IPS-NIHi11 (cell line): ENCODE measurements at places on chromosomes 16 and 17.

DNA sequence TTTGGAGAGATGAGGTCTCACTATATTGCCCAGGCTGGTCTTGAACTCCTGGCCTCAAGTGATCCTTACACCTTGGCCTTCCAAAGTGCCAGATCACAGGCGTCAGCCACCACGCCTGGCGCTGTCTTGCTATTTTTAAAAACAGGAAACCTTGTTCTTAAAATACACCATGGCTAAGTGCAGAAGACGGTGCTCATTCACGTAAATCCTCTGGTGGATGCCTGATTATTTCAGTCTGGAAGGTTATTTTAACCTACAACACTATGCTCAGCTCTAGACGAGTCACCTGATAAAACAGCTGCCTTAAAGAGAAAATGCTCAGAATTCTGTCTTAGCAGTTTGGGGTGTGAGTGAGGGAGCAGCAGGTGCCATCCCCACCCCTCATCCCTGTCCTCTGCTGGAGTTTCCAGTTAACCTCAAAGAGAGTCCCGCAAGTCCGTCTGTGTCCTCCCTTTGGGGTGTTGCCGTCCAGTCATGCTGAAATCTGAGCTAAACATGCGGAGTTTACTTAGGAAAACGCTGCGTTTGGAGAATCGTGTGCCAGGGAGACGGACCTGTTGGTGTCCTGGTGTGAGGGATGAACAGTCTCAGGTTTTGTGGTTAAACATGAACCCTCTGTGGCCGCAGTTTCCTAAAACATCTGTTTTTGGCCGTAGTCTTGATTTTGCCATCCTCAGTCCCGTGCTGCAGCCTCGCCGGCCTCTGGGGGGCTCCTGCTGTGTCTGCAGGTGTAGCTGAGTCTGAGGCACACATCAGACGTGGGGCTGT is 17.1 kb downstream of the SPG7 start:
- no peak for DNase-seq

GRCh38 chr16:65608455-65608854 is 486.6 kb upstream of the CDH11 start:
- no peak for DNase-seq

DNA sequence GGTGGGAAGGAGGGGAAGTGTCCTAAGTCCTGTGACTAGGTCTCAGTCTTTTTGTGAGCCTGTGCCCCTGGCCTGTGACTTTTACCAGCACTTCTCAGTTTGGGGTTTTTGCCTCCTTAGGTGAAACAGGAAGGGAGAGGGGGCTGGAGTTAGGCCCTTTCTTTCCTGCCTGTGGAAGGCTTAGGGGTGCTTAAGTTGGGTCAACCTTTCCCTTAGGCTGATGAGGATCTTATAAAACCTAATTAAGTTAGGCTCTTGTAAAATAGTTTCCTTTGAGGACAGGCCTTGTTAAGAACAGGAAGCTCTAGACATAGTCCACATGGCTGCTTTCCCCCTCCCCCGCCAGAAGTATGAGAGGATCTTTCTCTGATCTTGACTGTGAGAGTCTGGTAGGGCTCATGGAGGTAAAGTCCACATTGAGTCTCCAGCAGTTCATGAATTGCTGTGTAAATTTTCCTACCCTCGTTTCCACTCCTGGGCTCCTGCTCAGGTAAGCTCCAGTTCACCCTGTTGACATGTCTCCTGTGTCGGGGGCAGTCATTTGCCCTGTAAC is 17.0 kb upstream of the DNASE1 start:
- no peak for DNase-seq

- DNase-seq, result no peak
Observed at GRCh38 chr17:35051579-35052240, 11.8 kb downstream of the RFFL start.

DNA sequence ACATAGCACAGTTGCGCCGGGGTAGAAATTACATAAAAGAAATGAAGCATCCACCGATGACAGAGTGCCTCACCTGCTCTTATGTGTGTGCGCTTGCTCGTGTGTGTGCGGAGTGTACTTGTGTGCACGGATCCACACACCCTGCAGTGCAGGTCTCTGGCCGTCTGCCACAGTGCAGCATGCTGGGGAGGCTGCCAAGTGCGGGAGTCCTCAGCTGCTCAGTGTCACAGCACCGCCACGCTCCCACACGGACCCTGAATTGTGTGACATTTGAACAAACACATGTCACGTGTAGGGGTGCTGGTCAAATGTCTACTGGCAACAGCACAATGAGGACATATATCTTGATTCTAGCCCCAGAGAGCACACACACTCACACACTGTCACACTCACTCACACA is 243.0 kb upstream of the MYOCD start:
- no peak for DNase-seq

- DNase-seq, result no peak
Observed at GRCh38 chr16:19672378-19672777, 45.6 kb downstream of the KNOP1 start.

GRCh38 chr16:83799336-83799735 is 8.4 kb upstream of the HSBP1 start:
- DNase-seq, result no peak

GRCh38 chr17:68570526-68570925 is 30.6 kb downstream of the FAM20A start:
- DNase-seq, result no peak

GRCh38 chr17:49565948-49566491 is 9.7 kb upstream of the NXPH3 start:
- no peak for DNase-seq

- DNase-seq, result no peak
Observed at GRCh38 chr16:50600582-50601283, 52.5 kb downstream of the NKD1 start.

DNA sequence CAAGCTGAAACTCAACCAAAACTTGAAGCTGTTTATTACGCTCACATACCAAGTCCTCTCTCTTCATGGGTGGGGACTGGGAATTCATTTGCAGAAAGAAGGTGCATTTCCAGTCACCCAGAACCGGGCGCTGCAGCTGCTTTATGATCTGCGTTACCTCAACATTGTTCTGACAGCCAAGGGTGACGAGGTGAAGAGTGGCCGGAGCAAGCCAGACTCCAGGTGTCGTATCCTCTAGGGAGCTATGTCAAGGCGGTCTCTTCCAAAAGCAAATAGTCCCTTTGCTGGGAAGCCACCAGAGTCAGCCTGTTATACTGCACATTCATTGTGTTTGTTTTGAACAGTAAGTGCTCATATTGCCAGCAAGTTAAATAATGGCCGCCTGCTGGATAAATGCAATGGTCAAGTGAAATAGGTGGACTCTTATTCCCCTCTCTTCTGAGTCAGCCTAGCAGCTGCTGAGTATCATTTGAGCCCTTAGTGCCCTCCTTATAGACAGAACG is 12.7 kb downstream of the COG1 start:
- DNase-seq, result no peak

DNA sequence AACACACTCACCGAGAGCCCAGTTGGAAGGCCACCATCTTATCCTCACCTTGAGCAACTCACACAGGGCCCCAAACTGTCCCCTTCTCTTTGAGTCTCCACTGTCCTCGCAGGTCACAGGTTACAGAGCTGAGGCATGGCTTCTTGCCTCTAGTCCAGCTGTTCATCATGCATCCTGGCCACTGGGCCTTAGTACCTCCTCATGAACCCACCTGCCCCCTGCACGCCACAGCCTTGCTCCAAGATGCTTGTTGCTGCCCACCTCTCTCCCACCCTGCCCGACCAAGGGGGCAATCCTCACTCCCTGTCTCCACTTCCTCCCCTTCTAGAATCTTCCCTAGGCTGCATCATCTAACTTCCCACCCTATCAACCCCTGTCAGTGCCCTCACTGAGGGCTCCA is 17.1 kb downstream of the CDH5 start:
- no peak for DNase-seq

DNA sequence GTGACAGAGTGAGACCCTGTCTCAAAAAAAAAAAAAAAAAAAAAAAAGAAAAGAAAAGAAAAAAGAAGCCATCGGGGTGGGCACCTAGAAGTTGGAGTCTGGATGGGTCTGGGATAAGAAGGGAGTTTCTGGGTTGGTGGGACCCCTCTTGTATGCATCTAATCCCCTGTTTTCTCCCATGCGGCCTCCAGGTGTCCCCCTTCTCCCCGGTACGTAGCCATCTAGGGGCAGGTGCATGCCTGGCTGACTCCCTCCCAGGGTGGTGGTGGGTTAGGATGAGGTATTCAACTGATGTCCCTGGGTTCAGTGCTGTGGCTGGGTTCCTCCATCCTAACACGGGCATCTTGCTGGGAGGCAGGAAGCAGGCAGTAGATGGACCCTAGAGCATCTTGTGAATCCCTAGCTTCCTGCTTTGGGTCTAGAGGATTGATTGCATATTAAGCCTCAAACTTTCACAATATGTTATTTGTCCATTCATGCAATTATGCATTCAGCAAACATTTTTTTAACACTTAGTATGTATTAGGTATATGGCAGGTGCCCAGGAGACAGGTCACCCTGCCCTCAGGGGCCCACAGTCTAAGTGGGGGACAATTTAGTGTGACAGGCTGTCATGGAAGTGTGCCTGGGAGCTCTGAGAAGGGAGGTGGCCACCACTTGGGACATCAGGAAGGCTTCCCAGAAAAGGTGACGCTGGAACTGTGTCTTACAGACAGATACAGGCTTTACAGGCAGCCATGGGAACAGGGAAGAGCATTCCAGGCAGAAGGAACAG is 13.1 kb downstream of the FMNL1 start:
- peak; percentile 86 for DNase-seq

- DNase-seq, result no peak
Observed at GRCh38 chr16:21646091-21646490, 6.3 kb downstream of the IGSF6 start.

DNA sequence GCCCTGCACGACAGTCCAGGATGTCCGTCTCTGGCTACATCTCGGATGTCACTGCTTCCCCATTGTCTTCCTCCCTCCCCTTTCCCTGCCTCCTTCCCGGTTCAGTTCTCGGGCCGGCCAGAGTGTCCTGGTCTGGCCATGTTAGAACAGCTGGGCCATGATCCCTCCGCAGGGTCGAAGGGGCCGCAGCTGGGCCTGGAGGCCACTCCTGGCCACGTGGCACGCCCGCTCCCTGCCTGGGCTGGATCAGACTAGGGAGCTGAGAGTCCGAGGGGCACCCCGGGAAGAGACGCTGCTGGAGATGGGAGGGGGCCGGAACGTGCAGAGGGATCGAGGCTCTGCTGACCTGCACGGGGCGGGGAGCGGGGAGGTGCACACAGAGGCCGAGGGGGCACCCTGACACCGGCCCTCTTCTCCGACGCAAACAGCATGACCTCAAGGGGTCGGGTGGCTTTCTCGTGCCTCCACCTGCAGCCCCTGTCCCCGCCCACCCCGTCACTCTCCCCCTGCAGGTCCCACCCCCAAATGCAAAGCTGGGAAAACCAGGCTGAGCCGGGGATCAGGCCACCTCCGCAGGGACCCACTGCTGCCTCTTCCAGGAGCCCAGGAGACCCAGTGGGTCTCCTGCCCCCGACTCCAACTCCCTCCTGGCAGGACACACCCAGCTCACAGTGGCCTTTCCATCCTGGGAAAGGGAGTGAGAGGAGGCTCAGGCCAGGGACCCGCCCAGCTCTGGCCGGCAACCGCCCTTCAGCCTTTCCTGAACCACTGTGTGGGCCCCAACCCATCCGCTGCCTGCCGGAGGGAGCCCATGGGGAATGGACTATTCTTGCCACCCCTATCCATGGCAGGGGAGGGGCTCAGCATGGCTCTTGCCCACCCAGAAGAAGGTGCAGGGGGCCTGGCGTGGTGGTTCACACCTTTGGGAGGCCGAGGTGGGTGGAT is 38.5 kb downstream of the CTU2 start:
- DNase-seq, result no peak

- peak; percentile 23 for DNase-seq
Observed at GRCh38 chr17:78993981-78994671, 14.4 kb upstream of the LGALS3BP start.

DNA sequence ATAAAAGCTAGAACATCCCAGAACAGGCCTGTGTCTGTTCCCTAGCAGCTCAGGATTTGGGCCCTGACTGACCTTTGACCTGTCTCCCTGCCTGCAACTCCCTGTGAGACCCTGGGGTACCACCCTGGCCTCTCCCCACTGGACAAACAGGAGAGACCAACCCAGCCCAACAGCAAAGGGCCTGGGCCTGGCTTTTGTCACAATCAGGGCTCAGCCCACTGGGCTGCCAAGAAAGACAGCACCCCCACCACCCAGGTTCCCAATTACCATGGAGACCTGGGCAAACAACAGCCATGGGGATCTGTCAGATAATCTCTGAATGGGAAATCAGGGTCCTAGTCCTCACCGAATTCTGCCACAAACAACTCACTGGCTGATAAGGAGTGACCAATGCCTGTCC is 11.1 kb downstream of the PLLP start:
- no peak for DNase-seq

GRCh38 chr16:13906168-13907089 is 13.5 kb upstream of the ERCC4 start:
- DNase-seq, result no peak

DNA sequence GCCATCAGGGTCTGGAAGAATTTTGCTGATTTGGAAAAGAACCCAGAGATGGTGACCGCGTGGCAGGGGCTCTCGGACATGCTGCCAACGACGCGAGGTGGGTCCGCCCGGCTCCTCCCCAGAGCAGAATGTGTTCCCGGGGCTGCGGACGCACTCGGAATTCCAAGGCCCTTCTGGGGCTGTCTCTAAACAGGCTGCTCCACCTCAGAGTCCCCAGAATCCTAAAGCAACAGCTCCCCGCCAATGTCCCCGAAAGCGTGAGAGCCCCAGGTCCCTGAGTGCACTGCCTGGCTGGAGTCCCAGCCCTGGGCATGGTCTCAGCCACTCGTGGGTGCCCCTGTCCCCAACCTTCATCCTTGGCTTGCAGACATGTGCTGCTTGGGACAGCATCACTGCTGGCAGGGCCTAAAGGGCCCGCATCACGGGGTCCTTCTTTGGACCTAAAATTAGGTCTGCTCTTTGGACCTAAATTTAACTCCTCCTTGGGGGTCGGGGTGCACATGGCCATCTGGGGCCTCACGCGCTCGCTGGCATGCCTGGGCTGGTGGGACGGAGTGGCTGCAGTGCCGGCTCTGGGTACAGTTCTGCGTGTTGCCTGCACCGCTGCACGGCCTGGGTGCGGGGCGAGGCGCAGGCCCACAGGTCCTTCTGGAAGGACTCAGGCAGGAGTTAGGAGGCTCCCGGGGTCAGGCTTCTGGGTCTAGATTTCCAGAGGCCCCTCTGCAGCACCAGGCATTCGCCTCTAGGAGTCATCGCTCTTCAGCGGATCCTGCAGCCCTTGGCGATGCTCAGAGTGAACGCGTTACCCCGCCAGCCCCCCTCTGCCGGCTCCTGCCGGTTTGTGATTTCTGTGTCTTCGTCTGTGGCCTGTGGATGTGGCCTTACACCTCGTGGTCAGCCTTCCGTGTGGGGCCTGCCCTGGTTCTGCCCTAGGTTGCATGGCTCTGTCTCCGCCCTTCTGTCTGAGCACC is 41.9 kb upstream of the CHMP6 start:
- peak; percentile 72 for DNase-seq

DNA sequence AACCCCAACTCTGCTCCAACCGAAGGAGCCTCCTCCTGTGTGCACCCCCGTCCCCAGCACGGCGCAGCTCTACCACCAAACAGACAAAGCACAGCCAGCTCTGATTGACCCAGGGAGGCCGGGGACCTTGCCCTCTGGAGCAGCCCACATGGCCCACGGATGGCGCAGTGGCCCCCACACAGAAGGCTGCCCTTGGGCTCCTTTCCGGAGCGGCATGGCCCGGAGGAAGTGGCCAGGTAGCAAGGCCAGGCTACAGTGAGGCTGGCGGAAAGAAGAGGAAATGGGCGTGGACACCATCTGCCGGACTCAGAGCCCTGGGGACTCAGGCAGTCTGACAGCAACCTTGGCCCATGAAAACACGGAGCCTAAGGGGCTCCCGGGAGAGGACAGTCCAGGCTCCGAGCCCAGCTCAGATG is 19.9 kb upstream of the ZC3H18 start:
- no peak for DNase-seq

- DNase-seq, result no peak
Observed at GRCh38 chr17:8806926-8807550, 7.9 kb upstream of the MFSD6L start.
